ENCODE measurements at places on chromosomes 16 and 17. TPM values are rescaled to one million over a fixed set of nuclear protein-coding genes. Genes with fewer than 3 reads are reported as not detected.

The GRB7 gene
- total RNA-seq = not detected

- H3K36me3 ChIP-seq = peaks cover 59% of the 10 kb centered on the region
- no peak overlapping the region for H3K27ac ChIP-seq
- DNase-seq = no peak
- H3K4me1 ChIP-seq = no peaks in the 10 kb centered on the region
Observed at GRCh38 chr17:48121923-48122664, 14.5 kb downstream of the SNX11 start.

DNA sequence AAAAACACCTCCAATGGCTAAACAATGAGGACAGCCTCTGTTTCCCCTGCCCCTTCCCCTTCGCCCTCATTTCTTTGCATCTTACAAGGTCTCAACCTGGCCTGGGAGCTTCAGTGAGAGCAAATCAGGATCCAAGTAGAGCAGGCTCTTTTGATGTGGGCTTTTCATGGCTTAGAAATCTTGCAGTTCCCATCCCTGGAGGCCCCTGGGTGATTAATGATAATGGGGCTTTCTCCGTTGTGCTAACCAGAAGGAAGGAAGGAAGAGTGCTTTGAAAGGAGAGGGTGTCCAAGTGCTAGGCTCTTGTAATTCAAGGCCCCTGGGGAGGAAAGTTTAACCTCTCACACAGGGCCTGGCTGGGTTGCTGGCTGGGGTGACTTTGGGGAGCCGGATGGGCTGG, 18.5 kb upstream of the IRX3 start:
- DNase-seq = no peak
- H3K4me3 ChIP-seq = no peak overlapping the region
- no peaks in the 10 kb centered on the region for H3K36me3 ChIP-seq
- peaks cover 3% of the 10 kb centered on the region for H3K27me3 ChIP-seq
- H3K4me1 ChIP-seq = no peaks in the 10 kb centered on the region

GRCh38 chr17:80789356-80789902, 202.2 kb upstream of the CHMP6 start:
- H3K27ac ChIP-seq = peak overlapping the region; percentile 84
- H3K4me1 ChIP-seq = peaks cover 72% of the 10 kb centered on the region
- no peaks in the 10 kb centered on the region for H3K27me3 ChIP-seq
- no peaks in the 10 kb centered on the region for H3K36me3 ChIP-seq
- no peak for DNase-seq
